ENCODE measurements at places on chromosomes 4 and X.
A peak's percentile ranks its signal among the peaks of the same experiment; 100 is the strongest.

DNA sequence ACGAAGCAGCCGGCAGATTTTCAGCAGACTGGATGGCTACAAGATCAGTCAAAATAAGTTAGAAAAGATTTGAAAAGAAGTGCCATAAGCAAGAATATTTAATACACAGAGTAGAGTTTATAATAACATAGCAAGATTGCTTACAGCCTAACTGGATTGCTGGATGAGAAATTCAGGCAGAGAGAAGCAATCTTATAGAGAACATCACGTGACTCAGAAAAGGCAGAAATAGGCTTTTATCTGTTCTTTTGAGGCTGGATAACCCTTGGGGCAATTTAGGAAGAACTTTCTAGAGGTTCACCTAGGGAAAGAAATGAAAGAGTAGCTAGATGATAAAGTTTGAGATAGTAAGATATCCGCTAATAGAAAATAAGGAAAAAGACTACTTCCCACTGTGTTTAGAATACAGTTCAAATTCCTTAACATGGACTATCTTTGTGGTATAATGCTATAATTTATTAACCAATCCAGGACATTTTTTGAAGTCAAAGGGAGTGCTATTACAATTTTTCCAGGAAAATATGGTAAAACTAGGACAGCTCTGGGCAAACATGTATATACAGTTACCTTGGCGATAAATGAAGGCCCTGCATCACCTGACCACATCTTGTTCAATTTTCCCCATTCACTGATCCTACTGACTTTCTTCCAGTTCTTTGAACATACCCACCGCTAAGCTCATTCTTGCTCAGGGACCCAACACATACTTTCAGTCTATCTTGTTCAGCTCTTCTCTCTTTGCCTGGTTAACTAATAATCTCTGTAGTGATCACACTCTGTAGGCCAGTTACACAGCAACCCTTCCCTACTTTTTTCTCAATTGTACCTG lies 12.7 kb upstream of the SPCS3 start:
- no peak for DNase-seq

GRCh38 chr4:13953083-13953482 lies 325.6 kb upstream of the BOD1L1 start:
- DNase-seq = no peak

DNA sequence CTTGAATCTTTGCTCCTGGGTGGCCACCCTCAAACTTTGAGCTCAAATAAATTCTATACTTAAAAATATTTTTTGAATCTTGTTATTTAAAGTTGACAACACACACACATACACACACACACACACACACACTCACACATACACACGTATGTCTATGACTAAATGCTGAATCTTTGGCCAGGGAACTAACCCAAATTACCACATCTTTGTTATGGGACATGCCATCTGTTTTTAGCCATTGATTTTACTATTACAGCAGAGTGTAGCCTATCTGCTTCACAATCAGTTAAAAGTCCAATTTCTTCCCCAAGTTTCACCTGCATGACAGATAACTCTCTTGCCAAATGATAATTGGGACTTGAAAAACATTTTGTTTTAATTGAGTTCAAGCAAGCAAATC lies 45.0 kb upstream of the USP46 start:
- no peak for DNase-seq

DNA sequence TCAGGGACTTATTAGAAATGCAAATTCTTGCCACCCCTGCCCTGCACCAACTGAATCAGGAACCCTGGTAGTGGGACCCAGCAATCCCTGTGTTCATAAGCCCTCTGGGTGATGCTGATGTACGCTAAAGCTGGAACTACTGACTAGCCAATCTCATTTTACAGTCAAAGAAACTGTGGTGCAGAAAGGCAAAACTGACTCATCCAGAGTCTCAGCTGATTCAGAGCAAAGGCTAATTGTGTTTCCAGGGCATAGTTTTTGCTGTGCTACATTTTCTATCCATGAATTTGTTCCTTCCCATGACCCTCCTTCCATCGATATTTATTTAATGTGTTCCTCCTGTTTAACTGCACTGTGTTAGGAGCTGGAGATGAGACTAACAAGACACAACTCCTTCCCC lies 207.5 kb downstream of the REPS2 start:
- no peak for DNase-seq

- no peak for DNase-seq
Observed at GRCh38 chr4:19905024-19905423, 346.7 kb upstream of the SLIT2 start.

- DNase-seq = no peak
Observed at GRCh38 chr4:656436-657337, 17.4 kb downstream of the ATP5ME start.

DNA sequence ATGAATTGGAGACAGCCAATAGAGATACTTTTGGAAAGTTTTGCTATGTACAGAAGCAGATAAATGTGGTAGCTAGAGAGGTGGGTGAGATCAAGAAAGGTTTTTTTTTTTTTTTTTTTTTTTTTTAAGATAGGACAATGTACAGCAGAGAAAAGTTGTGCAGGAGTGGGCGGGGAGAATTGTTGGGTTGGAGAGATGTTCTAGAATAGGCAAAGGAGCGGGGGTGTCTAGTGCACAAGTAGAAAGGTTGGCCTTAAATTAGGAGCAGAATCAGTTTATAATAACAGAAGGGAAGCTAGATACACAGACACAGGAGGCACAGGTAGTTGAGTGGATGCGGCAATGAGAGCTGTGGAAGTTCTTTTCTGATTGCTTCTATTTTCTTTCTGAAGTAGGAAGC lies 66.2 kb upstream of the PGK1 start:
- no peak for DNase-seq

GRCh38 chr4:110287130-110287529 lies 88.7 kb upstream of the ELOVL6 start:
- DNase-seq = no peak

- DNase-seq = peak; percentile 13
Observed at GRCh38 chr4:105145903-105146275, 787 bp upstream of the TET2 start.
